ENCODE measurements at places on chromosomes 16 and 17. TPM values are rescaled to one million over a fixed set of nuclear protein-coding genes. Genes with fewer than 3 reads are reported as not detected.

GRCh38 chr16:89274561-89275283 is 57.2 kb downstream of the ZNF778 start:
- H3K4me3 ChIP-seq: no peak overlapping the region
- DNase-seq: no peak
- H3K27me3 ChIP-seq: no peaks in the 10 kb centered on the region
- H3K36me3 ChIP-seq: peaks cover 97% of the 10 kb centered on the region
- H3K4me1 ChIP-seq: no peaks in the 10 kb centered on the region
- H3K27ac ChIP-seq: no peak overlapping the region

GRCh38 chr16:57949595-57950238 is 21.2 kb downstream of the CNGB1 start:
- no peak overlapping the region for H3K4me3 ChIP-seq
- no peak for DNase-seq
- no peak overlapping the region for H3K27ac ChIP-seq
- H3K36me3 ChIP-seq: no peaks in the 10 kb centered on the region

TEX14 gene
- not detected for polyA plus RNA-seq

BCO1 gene
- 0.44 TPM for polyA plus RNA-seq

All from stomach (tissue), 19 donors.